Left lobe of liver (tissue), 2 donors: ENCODE measurements at places on chromosomes 13 and 19.

GRCh38 chr19:3466635-3467034, 13.7 kb downstream of the SMIM24 start:
- DNase-seq: no peak

DNA sequence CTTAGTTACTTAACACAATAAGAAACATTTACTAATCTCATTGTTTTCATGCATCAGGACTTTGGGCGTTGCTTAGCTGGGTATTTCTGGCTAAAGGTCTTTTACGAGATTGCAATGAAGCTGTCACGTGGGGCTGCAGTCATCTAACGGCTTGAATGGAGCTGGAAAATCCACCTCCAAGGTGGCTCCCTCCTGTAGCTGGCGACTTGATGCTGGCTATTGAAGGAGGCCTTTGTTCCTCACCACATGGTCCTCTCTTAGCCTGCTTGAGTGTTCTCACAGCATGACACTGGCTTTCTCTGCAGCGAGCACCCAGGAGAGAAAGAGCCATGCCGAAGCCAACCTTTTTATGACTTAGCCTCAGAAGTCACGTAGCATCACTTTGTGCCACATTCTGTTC, 92.0 kb downstream of the NHLRC3 start:
- DNase-seq: no peak

- DNase-seq: peak; percentile 83
These were observed 568 bp downstream of the PAN3 start for GRCh38 chr13:28138756-28139470.

- no peak for DNase-seq
These were observed 148.3 kb downstream of the PDS5B start for GRCh38 chr13:32734511-32734910.

- DNase-seq: no peak
These were observed 21.2 kb downstream of the DNMT1 start for GRCh38 chr19:10173527-10173926.

- no peak for DNase-seq
These were observed 953.2 kb downstream of the SLITRK6 start for GRCh38 chr13:84845907-84846619.

- DNase-seq: no peak
These were observed 141.7 kb upstream of the SERP2 start for GRCh38 chr13:44231786-44232516.

- DNase-seq: peak; percentile 54
These were observed 2.5 kb upstream of the PLEKHF1 start for GRCh38 chr19:29662604-29663404.

GRCh38 chr19:56748378-56748777, 76.8 kb upstream of the ZNF835 start:
- DNase-seq: no peak

DNA sequence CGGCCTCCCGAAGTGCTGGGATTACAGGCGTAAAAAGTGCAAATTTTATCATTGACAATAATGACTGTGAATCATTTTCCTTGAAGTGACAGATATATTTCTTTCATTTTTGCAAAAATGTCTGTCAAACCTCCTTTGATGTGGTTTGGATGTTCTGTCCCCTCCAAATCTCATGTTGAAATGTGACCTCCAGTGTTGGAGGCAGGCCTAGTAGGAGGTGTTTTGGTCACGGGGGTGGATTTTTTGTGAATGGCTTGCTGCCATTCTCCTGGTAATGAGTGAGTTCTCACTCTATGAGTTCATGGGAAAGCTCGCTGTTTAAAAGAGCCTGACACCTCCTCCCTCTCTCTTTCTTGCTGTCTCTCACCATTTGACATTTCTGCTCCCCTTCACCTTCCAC, 5.5 kb upstream of the SLC1A6 start:
- DNase-seq: no peak

- no peak for DNase-seq
These were observed 1.9 kb downstream of the GPR18 start for GRCh38 chr13:99256283-99256682.

GRCh38 chr13:34004676-34005075, 186.7 kb downstream of the RFC3 start:
- DNase-seq: no peak

DNA sequence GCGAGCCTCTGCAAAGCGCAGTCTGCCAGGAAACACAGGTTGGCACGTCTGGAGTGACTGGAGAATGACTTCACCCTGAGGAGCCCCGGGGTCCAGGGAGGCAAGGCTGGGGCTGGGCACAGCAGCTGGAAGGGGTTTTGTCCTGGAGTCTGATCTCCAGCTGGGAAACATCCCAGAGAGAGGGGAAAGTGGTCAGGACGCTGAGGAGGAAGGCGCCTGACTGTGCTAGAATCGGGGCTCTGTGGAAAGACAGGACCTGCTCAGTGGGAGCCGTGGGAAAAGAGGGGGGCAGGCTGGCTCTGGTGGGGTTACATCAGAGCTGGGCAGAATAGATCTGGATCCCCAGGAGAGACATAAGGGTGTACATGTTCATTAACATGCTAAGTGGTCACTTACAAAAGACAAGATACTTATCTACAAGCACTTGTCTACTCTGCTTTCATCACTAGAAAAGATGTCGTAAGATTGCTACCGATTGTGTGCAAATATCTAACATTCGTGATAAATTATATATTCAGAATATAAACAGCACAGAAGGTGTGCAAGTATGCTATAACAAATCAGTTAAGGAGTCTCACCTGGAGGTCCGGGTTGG, 106.6 kb downstream of the COL4A1 start:
- no peak for DNase-seq
